ENCODE measurements at places on chromosomes 6 and 20.

- no peak for DNase-seq
These were observed 96.0 kb downstream of the SOBP start for GRCh38 chr6:107585815-107586435.

- no peak for DNase-seq
These were observed 39.7 kb upstream of the CLVS2 start for GRCh38 chr6:122956376-122956775.

- DNase-seq, result no peak
These were observed 34.4 kb upstream of the KIF16B start for GRCh38 chr20:16607364-16608276.

GRCh38 chr6:21147995-21148394, 445.6 kb upstream of the SOX4 start:
- DNase-seq, result no peak

All from mesothelial cell of epicardium (in vitro differentiated cells).